ENCODE measurements at places on chromosomes 12 and 14. TPM values are rescaled to one million over a fixed set of nuclear protein-coding genes. Genes with fewer than 3 reads are reported as not detected.

The OR4E1 gene
- total RNA-seq, result not detected

- no peaks in the 10 kb centered on the region for H3K4me1 ChIP-seq
- peak; percentile 14 for DNase-seq
- H3K27me3 ChIP-seq, result no peaks in the 10 kb centered on the region
- no peak overlapping the region for H3K27ac ChIP-seq
Observed at GRCh38 chr12:131045705-131046460, 92.2 kb downstream of the ADGRD1 start.

DNA sequence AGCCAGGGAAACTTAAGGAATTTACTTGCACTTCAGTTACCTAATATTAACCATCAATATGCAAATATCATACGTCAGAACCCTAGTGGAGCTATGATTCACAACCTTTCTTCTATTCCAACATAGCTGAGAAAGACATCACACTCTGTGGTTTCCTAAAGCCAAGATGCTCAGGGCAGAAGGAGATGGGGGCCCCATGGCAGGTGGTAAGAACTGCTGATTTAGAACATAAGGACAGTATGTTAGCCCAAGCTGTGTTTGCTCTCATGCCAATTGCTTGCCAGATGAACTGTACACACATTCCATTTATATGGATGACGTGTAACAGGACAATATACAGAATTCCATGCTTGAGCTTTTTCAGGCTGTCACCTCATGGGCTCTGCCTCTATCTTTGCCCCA is 34.6 kb downstream of the HECTD4 start:
- no peaks in the 10 kb centered on the region for H3K36me3 ChIP-seq
- DNase-seq, result no peak
- H3K27ac ChIP-seq, result no peak overlapping the region
- H3K4me1 ChIP-seq, result no peaks in the 10 kb centered on the region
- H3K4me3 ChIP-seq, result no peak overlapping the region

DNA sequence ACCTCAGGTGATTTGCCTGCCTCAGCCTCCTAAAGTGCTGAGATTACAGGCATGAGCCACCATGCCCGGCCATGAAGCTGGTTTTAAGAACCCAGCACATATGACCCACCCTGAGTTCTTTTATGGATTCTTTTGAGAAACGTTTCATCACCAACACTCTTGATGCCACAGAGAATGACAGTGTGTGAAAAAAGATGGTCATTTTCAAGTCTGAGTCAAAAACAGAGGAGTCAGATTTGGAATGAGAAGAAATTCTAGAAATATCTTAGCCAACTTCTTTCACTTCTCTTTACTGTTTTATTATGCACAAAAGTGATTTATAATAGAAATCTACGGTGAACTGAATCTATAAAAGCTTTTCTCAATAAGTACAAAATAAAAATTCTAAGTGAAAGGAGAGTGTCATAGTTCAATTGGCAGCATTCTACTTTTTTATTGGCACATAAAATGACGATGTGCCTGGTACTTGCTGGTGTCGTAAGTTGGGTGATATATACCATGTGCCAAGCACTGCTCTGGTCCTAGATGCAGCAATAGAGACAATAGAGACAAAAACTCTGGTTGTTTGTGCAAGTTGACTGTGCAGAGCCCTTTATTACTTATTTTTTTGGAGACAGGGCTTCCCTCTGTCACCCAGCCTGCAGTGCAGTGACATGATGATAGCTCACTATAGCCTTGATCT is 33.9 kb downstream of the CCDC177 start:
- H3K27me3 ChIP-seq, result no peaks in the 10 kb centered on the region
- peak overlapping the region; percentile 41 for H3K27ac ChIP-seq
- no peaks in the 10 kb centered on the region for H3K36me3 ChIP-seq
- no peak overlapping the region for H3K4me3 ChIP-seq
- H3K4me1 ChIP-seq, result no peaks in the 10 kb centered on the region

DNA sequence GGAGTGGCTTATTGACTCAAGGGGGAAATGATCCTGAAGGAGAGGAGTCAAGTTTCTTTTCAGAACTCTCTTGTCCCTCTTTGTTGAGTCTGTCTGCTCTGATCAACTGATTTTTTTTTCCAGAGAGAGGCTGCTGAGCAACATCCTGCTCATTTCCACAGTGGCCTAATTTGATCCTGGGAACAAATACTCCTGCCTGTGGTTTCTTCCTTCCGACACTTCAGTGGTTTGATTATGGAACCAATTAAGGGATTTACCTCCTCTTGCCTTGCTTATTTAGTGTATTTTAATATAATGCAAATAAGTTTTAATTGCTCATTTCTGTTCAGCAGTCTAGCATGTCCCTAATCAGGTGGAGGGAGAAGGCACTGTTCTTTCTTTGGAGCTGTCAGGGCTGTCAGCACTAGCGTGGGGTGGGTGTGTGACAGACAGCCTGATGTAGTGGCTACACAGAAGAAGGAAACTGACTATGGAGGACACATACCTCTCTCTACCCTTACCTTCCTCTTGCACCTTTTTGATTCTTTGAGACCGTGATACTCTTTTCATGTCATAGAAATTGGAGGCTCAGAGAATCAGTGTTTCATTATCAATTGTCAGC is 344.9 kb upstream of the STXBP6 start:
- H3K4me1 ChIP-seq, result no peaks in the 10 kb centered on the region
- no peak overlapping the region for H3K27ac ChIP-seq
- no peaks in the 10 kb centered on the region for H3K27me3 ChIP-seq
- no peak for DNase-seq
- no peaks in the 10 kb centered on the region for H3K36me3 ChIP-seq

Measured in lower lobe of right lung (tissue), 2 donors.